ENCODE measurements at places on chromosomes 6 and 20.

GRCh38 chr20:63066506-63067265 lies 59.9 kb upstream of the BHLHE23 start:
- DNase-seq, result no peak

DNA sequence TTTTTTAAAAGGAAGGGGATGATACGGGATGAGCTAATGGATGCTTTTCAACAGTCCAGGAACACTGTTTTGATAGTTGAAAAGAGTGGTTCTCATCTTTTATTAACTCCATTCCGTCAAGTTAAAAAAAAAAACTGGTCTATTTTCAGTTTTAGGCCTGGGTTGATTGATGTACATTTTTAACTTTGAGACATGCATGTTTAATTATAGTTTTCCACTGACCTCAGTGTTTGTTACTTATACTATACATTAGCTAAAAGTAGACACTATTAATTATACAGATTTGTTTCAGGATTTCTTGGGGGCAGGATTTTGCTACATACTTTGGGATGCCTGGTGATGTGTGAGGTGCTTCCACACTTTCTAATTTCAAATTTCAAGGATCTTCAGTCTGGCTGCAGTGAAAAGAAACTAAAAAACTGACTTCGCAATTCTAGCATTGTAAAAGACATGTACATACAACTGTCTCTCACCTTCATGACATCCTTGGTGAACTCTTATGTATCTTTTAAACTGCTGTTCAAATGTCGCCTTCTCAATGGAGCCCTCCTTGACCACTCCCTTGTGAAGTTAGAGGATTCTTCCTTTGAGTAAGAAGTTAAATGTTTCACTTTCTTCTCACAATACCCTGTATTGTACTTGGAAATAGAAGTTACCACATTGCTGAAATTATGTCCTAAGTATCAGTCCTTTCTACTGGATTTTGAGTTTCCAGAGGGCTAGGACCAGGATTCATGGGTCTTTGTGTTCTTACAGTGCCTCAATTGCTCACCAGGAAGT lies 101.7 kb downstream of the TSHZ2 start:
- DNase-seq, result no peak

- no peak for DNase-seq
These were observed 26.2 kb upstream of the FOXP4 start for GRCh38 chr6:41519745-41520699.

GRCh38 chr20:33875534-33876026 lies 64.4 kb downstream of the CHMP4B start:
- DNase-seq, result no peak

DNA sequence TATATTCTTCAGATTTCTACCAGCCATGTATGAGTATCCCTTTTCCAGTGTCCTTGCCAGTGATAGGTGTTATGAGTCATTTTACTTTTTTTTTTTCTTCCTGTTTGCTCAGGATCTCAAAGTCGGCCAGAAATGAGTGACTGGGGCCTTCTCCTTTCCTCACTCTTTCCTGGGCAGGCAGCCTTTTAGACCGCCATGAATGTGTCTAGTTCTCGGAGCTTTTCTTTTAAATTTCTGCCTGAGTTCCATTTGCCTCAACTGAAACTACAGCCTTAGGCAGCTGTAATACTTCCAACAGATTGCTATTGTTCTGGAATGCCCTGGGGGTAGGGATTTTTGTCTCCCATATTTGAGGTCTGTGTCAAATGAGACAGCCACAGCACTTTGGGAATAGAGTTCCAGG lies 83.7 kb downstream of the STXBP5 start:
- no peak for DNase-seq

- no peak for DNase-seq
These were observed 1.1 kb downstream of the RNF39 start for GRCh38 chr6:30074331-30075093.

DNA sequence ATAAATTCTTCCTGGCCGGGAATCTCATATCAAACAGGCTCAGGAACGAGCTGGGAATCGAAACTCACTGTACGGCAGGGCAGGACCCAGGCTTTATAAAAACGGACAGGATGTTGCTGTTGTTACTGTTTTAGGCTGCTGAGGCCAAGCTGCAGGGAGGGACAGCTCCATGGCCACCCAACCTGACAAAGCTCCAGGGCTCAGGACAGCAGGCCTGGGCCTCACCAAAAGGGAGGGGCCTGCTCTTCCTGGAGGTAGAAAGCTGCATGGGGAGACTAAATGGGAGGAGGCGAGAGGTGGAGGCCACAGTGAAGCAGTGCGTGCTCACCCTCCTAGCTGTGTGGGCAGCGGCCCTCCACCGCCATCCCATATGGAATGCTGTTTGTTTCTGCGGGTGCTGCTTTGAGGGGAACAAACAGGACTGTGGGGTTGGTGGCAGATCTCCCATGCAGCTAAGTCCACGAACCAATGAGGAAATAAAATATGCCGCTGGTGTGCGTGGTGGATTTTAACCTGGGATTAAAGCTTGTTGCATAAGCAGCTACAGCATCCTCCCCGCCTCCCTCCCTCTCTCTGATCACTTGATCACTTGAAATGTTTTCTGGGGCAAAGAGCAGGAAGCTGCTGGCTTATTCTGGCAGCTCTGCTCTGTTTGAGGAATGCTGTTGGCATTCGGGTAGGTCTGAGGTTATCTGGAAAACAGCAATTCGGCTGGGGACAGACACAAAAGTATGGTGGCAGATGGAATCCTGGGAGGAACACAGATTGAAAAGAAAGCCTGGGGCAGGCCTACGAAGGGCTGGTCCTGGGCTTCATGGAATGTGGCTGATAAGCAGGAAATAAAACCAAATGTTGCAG lies 2.4 kb upstream of the ZMYND8 start:
- peak; percentile 85 for DNase-seq

DNA sequence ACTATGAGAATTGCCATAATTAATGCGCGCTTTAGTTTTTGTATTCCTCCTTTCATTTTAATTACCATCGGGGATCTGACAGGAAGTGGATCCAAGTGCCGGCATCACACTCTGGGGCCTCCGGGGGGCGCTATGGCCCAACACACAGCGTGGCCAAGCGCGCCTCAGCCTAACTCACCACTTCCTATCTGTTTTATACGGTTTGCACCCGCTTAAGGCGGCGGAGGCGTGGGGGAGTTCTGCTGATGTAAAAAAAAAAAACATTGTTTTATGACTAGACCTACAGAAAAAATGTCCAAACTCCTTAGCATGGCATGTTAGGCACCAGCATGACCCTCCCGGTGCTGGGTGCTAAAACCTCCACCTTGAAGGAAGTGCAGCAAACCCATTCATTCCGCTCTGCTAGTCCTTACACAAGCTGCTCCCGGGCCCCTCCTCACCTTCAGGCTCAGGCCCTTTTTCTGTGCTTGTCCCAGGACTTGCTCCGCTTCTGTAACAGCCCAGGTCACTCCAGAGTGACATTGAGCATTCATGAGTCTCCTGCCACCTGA lies 4.5 kb upstream of the EBF4 start:
- DNase-seq, result peak; percentile 47

DNA sequence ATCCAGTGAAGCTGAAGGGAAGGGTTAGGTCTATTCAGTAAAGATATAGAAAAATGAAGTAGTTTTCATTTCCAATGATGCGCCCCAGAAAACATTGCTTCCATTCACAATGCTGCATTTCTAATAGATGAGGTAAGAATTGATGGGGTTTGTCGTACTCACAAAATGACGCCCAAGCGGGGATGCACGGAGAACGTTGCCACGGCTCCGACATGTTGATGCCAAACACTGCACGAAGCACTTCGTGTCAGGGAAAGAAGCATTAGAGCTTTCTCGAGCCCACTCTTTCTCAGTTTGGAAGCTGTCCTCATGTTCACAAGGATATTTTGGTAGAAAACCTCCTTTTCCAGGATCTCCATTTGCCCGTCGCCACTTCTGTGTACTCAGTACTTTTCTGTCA lies 21.6 kb upstream of the MAFB start:
- no peak for DNase-seq

DNA sequence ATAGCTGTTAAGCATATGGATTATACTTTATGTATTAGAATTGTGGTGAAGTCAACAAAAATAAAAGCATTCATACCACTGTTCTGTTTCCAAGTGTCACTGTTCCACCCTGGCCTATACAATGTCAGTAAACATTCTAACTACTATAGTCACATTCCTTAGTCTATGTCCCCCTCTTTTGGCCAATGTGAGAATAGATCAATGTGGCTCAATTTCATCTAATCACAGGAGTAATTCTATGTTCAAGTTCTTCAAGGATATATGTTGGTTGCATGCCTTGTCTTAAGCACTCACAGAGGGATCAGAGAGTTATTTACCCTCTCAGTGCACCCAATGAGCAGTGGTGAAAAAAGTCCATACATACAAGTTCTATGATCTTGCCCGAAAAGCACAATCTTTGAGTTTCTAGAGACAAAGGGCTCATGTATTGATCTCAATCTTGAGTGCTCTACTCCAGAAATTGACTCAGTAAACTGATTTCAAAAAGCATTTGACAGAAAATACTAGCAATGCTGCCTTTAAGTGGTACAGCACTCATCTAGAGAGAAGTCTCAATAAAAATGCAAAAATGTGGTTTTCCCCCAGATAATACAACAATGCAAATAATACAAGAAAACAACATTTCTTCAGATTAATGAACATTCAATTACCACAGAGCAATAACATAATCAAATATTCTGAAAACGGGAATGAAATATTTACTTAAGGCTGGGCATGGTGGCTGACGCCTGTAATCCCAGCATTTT lies 16.5 kb downstream of the SMLR1 start:
- peak; percentile 51 for DNase-seq

DNA sequence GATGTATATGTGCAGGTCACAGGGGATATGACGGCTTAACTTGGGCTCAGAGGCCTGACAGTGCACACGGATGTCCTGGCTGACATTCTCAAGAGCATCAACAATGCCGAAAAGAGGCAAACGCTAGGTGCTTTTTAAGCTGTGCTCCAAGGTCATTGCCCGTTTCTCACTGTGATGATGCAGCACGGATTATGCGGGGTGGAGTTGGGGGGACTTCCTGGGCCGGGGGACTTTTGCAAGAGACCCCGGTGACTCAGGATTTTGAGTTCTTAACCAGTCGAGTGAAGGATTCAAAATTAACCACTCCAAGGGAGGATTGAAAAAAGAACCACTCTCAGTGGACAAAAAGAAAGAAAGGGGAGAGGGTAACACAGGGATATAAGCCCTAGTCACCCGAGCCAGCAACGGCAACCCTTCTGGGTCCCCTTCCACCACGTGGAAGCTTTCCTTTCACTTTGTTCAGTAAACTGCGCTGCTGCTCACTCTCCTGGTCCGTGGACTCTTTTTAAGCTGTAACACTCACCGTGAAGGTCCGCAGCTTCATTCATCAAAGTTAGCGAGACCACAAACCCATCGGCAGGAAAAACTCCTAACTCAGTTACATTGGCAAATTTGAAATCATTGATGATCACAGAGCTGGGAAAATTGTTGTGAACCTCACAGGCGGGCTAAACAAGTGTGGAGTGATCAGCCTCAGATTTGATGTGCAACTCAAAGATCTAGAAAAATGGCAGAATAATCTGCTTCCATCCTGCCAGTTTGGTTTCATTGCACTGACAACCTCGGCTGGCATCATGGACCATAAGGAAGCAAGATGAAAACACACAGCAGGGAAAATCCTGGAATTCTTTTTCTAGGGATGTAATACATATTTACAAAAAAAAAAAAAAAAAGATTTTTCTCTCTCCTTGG lies 199.3 kb downstream of the ARID1B start:
- DNase-seq, result peak; percentile 49

DNA sequence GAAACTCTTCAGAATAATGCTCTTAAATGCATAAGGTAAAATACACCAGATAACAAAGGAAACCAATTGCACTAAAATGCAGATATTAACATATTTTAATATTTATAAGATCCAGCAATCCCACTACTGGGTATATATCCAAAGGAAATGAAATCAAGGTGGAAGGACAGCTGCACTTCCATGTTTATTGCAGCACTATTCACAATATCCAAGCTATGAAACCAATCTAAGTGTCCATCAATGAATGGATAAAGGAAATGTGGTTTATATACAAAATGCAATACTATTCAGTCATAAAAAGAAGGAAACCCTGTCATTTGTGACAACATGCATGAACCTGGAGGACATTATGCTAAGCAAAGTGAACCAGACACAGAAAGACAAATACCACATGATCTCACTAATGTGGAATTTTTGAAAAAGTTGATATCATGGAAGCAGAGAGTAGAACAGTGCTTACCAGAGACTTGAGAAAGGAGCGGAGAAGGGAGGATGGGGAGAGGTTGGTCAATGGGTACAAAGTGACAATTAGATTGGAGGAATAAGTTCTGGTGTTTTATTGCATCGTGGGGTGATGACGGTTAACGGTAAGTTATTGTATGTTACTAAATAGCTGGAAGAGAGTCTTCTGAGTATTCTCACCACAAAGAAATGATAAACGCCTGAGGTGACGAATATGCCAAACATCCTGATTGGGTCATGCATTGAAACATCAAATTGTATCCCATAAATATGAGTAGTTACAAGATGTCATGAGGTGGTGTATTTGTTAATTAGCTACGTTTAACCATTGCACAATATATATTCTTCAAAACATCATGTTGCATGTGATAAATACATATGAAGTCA lies 37.9 kb upstream of the RNF24 start:
- DNase-seq, result no peak

DNA sequence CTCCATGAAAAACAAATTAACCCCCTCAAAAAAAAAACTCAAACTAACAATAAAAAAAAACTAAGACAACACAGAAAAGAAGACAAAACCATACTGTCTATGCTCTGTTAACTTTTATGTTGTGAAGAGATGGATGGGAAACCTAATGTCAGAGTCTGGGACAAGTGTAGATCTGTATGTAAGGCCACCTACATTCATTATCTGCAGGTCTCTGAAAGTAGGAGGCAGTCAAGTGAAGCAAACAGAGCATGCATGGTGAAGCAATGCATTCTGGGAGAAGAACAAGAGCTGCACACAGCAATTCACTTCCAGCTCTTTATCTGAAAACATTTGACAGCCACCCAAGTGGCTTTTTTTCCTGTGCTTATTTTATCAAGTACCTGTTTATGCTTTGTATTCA lies 452.0 kb downstream of the EPHA7 start:
- DNase-seq, result no peak

DNA sequence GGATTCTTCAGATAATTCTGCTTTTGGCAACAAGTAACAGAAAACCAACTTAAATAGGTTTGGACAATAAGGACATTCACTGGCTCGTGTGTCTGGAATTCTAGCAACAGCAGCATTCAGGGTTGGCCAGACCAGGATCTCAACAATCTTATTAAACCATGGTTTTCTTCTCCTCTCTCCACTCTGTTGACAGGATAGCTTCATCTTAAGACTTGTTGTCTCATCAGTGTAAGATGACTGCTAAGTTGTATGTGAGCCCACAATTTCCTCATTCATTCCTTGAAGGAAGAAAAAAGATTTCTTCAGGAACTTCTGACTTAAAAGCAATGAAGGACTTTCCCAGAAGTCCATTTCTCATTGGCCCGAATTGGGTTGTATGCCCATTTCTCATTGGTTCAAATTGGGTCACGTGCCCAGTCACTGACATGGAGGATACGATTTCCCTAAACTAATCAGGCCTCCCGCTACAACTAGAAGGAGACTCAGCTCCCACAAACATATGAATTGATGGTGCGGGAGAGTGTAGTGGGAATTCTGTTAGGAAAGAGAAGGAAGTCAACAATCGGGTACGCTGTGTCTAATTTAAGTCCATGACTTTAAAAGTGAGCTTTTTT lies 83.7 kb downstream of the SLC22A3 start:
- peak; percentile 70 for DNase-seq

- no peak for DNase-seq
These were observed 226.5 kb downstream of the MAFB start for GRCh38 chr20:40462566-40462965.
